ENCODE measurements at places on chromosomes 7 and 10.

- no peak for DNase-seq
Measured at GRCh38 chr10:78371136-78371535, 337.5 kb downstream of the RPS24 start.

DNA sequence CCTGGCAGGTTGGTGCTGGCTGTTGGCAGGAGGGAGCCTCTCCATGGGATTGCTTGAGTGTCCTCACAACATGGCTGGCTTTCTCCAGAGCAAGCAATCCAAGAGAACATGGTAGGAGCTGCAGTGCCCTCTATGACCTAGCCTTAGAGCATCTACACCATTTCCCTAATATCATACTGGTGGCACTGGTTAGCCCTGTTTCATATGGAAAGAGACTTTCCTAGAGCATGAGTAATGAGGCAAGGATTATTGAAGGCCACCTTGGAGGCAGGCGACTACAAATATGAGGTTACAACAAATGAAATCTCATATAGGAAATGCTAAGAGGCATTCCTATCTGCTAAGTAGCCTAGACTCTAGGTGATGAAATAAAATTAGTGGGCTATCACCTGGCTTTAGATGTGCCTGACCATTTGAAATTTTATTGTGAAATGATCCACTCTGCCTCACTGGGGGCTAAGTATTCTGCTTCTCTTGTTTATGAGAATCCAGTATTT is 153.6 kb downstream of the RGS10 start:
- no peak for DNase-seq

DNA sequence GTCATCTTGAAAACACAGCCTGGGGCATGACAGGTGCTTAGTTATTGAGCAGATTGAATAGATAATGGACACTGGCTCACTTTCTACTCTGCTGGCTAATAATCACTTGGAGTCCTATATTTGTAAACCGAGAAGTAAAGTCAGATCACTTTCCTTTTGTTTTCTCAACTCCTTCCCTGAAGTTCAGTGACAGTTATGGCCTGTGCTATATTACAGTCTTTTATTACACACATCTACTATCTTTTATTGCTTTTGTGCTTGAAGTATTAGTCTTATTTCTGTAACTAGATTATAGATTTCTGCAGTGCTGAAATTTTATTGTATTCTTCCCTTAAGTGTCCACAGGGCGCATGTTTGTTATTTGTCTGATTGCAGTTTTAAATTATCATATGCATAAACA is 136.4 kb upstream of the TAC1 start:
- no peak for DNase-seq

GRCh38 chr10:88979153-88979562 is 11.4 kb upstream of the FAS start:
- DNase-seq = no peak

- DNase-seq = no peak
Measured at GRCh38 chr7:74362266-74362665, 73.1 kb downstream of the CLIP2 start.

- DNase-seq = no peak
Measured at GRCh38 chr7:31104361-31105255, 52.5 kb downstream of the ADCYAP1R1 start.

- DNase-seq = no peak
Measured at GRCh38 chr7:14995774-14996173, 93.2 kb upstream of the DGKB start.

DNA sequence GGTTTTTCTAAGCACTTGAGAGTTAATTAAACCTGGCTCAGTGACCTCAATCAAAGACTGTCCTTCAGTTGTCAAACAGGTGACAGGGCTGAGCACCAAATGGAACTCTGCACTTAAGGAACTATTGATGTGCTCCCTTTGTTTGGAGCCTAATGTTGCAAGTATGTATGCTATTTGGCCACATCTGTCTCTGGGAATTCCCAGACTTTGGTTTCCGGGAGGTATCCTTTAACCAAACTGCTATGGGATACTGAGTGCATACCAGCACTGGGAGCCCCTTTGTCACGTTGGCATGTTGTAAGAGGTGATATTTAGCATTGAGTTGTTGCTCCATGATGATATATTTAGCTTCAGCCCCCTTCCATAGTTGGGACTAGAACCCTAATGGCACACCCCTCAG is 25.2 kb downstream of the ASZ1 start:
- DNase-seq = no peak

DNA sequence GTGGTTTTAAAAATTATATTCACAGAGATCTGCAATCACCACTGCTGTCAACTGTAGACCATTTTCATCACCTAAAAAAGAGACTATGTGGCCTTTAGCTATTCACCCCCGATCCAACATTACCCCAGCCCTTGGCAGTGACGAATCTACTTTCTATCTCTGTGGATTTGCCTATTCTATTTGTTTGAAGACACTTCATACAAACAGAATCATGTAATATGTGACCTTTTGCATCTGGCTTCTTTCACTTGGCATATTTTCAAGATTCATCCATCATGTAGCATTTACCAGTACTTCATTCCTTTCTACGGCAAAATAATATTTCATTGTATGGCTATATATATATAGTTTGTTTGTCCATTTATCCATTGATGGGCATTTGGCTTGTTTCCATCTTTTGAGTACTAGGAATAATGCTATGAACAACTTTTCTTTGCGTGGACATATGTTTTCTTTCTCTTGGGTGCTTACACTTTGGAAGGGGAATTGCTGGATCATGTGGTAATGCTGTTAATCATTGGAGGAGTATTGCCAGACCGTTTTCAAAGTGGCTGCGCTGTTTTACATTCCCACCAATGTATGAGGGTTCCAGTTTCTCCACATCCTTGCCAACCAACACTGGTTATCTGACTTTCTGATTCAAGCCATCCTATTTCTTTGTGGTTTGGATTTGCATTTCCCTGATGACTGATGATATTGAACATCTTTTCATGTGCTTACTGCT is 22.3 kb downstream of the ADAMTS14 start:
- no peak for DNase-seq

- no peak for DNase-seq
Measured at GRCh38 chr10:58050575-58050974, 217.1 kb downstream of the IPMK start.

DNA sequence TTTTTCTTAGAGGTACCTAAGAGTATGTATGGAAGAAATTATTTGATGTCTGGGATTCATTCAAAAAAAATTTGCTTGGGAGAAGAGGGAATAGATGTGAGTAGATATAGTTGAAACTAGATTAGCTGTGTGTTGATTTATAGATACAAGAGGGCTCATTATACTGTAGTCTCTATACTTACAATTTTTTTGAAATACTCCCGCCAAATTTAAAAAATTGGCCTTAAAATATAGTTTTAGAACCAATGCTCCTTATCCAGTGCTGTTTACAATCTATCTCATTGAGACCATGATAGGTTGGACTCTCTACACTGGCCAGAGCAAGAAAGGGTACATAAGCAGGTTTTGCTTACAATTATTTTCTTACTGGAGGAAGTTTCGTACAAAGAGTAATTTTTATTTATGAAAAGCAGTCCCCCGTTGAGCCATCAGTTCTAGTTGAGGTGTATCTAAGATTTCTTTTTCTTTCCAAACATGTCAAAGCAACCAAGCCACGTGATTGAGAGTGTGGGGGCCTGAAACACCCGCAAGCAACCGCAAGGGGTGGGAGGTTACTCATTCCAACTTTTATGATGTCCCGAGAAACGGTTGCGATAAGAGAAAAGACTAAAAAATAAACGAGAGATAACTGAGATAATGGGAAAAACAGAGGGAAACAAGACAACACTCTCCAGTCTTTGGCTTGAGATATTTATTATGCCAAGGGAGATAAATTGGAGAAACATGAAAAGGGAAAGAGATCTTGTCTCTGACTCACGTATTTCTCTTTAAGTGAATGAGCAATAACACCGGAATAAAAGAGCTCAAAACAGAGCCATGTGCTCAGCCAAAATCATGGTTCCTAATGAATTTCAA is 729.2 kb downstream of the LRMDA start:
- DNase-seq = no peak

GRCh38 chr10:20674926-20675325 is 222.2 kb downstream of the NEBL start:
- no peak for DNase-seq

DNA sequence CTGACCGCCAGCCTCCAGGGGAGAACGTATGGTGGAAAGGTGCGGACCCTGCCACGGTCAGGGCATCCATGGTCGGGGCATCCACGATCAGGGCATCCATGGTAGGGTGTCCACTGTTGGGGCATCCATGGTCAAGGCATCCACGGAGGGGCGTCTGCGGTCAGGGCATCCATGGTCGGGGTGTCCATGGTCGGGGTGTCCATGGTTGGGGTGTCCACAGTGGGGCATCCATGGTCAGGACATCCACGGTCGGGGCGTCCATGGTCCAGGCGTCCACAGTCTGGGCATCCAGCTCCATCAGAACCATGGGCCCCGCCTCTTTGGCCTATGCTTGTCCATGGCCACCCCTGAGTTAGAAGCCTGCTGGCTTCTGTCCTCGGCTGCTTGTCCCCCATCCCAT is 148.1 kb downstream of the ADARB2 start:
- no peak for DNase-seq

DNA sequence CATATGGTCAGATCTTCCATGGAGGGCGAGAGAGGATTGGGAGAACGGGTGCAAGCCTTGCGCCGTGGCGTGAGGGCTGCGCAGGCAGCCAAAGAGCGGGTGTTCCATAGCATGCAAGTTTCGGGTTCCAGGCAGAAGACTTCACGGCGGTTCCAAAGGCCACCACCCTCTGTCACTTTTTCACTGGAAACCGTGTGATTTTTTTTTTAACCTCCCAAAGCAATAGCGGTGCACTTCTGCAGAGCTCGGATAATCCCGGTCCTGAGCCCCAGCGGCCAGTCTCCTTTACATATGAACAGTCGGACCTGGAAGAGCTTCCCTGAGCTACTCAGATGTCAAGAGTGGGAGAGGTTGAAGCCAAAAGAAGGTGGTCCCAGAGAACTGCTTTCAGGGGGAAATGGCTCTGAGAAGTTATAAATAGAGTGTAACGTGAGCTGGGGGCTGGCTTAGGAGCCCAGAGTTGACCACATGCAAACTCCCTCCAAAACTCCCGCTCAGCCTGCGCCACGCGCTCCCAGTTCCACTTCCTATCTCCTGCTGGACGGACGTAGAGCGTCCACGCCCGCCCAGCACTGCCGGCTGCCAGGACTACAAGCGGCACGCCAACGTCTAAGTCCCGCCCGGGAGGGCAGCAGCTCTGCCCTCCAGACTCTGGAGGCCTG is at the start of gene MEOX2:
Gene MEOX2 (minus strand): TSS at position 389 of the 662 bp plus-strand sequence. CDS start 281 bp downstream, at position 108.
- DNase-seq = no peak

DNA sequence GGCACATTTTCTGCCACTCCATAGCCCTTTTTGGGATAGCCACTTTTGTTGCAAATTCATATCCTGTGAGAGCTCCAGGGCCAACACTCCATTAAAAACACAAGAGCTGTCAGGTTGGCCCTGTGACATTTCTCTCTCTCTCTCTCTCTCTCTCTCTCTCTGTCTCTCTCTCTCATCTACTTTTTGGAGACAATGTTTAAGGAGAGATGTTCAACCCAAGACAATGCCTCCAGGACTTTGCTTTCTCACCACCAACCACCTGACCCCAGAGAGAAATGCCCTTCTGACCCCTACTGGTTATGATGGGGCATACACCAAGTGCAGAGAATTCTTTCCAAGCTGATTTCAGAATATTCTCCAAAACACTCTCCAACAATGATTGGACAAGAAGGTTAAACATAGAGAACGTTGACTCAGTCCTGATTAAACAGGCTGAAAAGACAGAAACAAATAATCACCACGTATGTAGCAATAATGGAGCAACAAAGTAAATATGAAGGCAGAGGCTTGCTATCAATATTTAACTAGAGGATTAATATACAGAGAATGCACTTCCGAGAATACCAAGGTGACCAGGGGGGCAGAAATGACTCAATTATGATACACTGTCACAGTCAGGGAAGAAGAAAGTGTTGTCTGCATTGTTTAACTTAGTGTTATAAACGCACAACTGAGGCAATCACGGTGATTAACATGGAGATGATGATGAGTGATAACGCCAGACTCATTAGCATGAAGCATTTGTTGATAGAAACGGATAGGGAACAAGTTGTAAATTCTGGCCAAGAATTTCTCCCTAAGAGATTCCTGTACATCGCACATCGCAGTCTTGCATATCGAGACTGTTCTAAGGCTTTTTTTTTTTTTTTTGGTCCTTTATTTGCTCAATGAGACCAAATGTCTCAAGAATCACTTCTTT is 178.5 kb downstream of the NRP1 start:
- peak; percentile 39 for DNase-seq

DNA sequence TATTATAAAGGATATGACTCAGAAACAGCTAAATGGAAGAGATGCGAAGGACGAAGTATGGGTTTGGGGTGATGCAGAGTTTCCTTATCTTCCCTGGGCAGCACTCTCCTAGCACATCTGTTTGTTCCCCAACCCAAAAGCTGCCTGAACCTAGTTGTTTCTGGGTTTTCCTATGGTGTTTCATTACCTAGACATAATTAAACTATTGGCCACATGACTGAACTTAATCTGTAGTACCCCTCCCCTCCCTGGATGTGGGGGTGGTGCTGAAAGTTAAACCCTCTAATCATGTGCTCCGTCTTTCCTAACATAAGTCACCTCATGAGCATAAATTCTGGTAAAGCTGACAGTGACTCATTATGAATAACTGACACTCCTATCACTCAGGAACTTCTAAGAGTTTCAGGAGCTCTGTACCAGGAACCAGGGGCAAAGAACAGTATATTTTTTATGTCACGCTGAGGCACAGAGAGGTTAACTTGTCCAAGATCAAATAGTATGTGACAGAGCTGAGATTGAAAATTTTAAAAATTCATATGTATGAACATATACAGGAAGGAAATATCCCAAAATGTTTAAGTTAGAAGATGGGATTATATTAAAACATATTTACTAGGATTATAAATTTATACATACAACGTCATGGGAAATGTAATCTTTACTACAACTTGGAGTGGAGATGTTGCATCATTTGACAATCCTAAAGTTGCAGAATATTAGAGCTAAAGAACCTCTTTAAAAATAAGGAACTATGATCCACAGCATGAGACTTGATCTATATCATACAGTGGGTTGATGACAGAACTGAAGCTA is 4.8 kb downstream of the STRIP2 start:
- DNase-seq = peak; percentile 79

GRCh38 chr7:111654343-111654742 is 92.1 kb upstream of the IMMP2L start:
- no peak for DNase-seq

DNA sequence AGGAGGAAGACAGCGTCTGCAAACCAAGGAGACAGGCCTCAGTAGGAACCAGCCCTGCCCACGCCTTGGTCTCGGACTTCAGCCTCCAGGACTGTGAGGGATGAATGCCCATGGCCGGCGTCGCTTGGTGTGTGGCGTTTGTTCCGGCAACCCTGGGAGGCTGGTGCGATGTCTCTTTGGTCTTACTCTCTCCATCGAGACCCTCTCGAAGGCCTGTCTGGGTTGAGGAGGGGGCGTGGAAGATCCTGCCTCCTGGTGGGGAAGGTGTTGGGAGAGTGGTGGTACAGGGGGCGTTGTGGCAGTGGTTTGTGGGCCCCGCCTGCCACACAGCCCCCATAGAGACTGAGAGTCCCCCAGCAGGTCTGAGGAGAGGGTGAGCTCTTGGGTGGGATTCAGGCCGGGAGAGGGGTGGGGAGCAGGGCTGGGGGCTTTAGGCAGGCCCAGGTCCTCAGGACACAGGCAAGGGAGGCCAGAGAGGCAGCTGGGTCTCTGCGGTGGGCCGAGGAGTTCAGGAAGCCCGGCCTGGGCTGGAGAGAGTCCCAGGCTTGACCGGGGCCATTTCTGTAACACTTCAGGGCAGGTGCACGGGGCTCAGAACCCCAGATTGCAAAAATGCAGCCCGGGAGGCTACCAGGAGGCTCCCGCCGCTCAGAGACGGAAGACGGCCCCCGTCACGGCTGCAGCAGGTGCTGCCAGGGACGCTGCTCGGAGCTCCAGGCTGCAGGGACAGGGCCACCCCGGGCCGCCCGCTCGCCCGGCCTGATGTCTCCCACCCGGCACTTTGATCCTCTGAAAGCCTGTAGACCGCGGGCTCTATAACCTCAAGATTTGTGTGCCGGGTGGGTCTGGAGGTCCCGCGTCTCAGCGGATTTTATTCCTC is 33.8 kb upstream of the PSMG3 start:
- no peak for DNase-seq
